Upper lobe of right lung (tissue), 1 donor: ENCODE measurements at places on chromosomes 7 and 10. TPM values are rescaled to one million over a fixed set of nuclear protein-coding genes. Genes with fewer than 3 reads are reported as not detected.

- no peak overlapping the region for H3K4me3 ChIP-seq
- H3K27me3 ChIP-seq: peaks cover 14% of the 10 kb centered on the region
- H3K27ac ChIP-seq: no peak overlapping the region
- H3K4me1 ChIP-seq: no peaks in the 10 kb centered on the region
These were observed 11.9 kb downstream of the NPTX2 start for GRCh38 chr7:98629001-98629431.

GRCh38 chr7:79377097-79377496 lies 76.4 kb downstream of the MAGI2 start:
- no peaks in the 10 kb centered on the region for H3K36me3 ChIP-seq
- no peak for DNase-seq
- H3K4me1 ChIP-seq: no peaks in the 10 kb centered on the region
- H3K4me3 ChIP-seq: no peak overlapping the region
- H3K27ac ChIP-seq: no peak overlapping the region
- no peaks in the 10 kb centered on the region for H3K27me3 ChIP-seq

- H3K4me1 ChIP-seq: no peaks in the 10 kb centered on the region
- DNase-seq: no peak
- H3K27ac ChIP-seq: no peak overlapping the region
- no peaks in the 10 kb centered on the region for H3K27me3 ChIP-seq
These were observed 315.3 kb downstream of the OTUD1 start for GRCh38 chr10:23754179-23754578.

DNA sequence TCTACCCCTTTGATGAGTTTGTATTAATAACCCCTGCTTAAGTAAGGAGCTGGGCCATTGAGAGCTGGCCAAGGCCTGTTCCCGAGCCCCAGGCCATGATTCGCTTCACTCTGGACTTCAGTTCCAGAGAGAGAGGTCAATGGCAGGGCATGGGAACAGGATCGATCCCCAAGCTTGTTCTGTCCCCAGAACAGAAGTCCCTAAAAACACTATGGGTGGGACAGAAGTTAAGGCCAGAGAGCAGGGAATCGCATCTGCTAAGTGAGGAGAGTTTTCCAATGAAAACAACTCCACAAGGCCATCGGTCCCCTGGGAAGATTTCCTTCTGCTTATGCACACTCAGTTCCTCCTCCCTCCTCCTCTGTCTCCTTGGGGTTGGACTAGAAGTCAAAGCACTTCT lies 159.6 kb downstream of the LSM5 start:
- no peak for DNase-seq
- H3K4me3 ChIP-seq: no peak overlapping the region
- H3K36me3 ChIP-seq: no peaks in the 10 kb centered on the region
- H3K27ac ChIP-seq: no peak overlapping the region
- H3K4me1 ChIP-seq: no peaks in the 10 kb centered on the region

DNA sequence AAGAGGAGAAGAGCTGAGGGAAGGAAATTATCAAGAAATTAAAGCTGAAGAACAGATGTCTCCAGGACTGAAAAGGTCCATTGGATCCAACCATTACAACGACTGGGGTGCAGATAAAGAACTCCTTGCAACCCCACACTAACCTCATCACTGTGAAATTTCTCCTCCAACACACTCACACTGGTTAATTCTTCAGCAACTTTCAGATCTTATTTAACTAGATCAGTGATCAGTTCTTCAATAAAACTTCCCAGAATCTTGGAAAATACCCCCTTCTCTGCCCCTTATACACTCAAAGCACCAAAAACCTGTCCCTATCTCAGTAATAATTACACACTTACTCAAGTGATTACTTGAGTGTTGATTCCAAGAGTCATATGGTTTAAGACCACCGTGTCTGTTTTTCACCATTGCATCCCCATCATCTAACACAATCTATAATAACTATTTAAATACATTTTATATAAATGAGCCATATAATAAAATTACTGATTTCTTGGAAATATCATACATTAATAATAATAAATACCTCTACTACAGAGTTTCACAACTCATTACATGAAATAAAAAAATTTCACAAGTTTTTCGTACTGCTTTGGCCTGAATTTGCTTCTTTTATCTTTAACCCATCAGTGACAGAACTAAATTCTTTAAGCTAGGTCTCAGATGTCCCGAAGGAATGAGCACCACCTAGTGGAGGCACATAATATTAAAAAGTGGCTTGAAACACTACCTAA lies 123.7 kb downstream of the MPP7 start:
- H3K27me3 ChIP-seq: no peaks in the 10 kb centered on the region
- no peaks in the 10 kb centered on the region for H3K36me3 ChIP-seq
- H3K4me1 ChIP-seq: no peaks in the 10 kb centered on the region
- H3K27ac ChIP-seq: no peak overlapping the region
- H3K4me3 ChIP-seq: no peak overlapping the region

DNA sequence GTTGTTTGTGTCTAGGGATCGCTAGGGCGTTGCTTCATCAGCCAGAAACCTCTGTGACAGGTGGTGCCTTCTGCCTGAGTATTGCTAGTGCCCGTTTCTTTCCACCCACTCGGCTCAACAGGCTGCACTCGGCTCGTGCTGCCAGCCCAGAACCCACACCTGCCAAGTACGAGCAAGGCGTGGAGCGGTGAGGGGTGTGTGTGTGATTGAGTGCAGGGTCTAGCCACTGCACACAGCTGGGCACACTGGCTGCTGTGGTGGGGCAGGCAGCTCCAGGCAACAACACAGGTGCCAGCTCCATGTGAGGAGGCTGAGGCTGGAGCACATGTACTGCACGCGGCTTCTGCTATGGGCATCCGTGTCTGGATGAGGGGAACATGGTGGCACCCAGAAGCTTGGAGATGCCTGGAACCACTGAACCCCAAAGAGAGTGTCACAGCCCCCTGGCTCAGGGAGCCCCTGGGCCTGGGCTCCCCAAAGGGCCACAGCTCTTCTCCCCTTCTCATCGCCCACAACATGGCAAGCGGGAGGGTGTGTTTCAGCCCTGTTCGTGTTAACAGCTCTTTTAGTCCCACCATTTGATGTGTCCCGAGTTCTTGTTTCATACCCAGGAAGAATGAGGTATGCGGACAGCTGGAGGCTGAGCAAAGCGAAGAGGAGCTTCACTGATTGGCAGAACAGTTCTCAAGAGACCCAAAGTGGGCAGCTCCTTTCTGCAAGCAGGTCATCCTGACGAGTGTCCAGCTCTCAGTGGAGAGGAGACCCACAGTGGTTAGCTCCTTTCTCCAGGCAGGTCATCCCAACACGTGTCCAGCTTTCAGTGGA lies 78.1 kb downstream of the HDAC9 start:
- H3K27ac ChIP-seq: no peak overlapping the region
- H3K36me3 ChIP-seq: no peaks in the 10 kb centered on the region
- DNase-seq: no peak
- H3K27me3 ChIP-seq: no peaks in the 10 kb centered on the region
- no peaks in the 10 kb centered on the region for H3K4me1 ChIP-seq
- H3K4me3 ChIP-seq: no peak overlapping the region

GRCh38 chr10:48520594-48520993 lies 84.3 kb downstream of the ARHGAP22 start:
- no peak overlapping the region for H3K27ac ChIP-seq
- H3K36me3 ChIP-seq: no peaks in the 10 kb centered on the region
- peaks cover 10% of the 10 kb centered on the region for H3K4me1 ChIP-seq
- no peak overlapping the region for H3K4me3 ChIP-seq
- DNase-seq: no peak
- peaks cover 25% of the 10 kb centered on the region for H3K27me3 ChIP-seq

- H3K36me3 ChIP-seq: no peaks in the 10 kb centered on the region
- no peaks in the 10 kb centered on the region for H3K27me3 ChIP-seq
- no peaks in the 10 kb centered on the region for H3K4me1 ChIP-seq
- H3K4me3 ChIP-seq: no peak overlapping the region
These were observed 239.1 kb upstream of the NRP1 start for GRCh38 chr10:33573606-33574005.

GRCh38 chr7:102140952-102141370 lies 145.7 kb upstream of the SH2B2 start:
- H3K4me3 ChIP-seq: no peak overlapping the region
- H3K27me3 ChIP-seq: no peaks in the 10 kb centered on the region
- no peak overlapping the region for H3K27ac ChIP-seq
- H3K4me1 ChIP-seq: peaks cover 8% of the 10 kb centered on the region

GRCh38 chr10:94010886-94011285 lies 17.2 kb downstream of the PLCE1 start:
- peaks cover 11% of the 10 kb centered on the region for H3K4me1 ChIP-seq
- no peak overlapping the region for H3K4me3 ChIP-seq
- no peaks in the 10 kb centered on the region for H3K27me3 ChIP-seq
- no peak for DNase-seq
- H3K36me3 ChIP-seq: no peaks in the 10 kb centered on the region

The TPK1 gene
- 7.6 TPM for total RNA-seq

The CFAP58 gene
- 0.14 TPM for total RNA-seq

The PGAM2 gene
- total RNA-seq: 1.1 TPM
